Smooth muscle cell of the brain vasculature (primary cell): ENCODE measurements at places on chromosomes 3 and 15.

- DNase-seq = no peak
Observed at GRCh38 chr3:29072611-29073010, 208.3 kb upstream of the RBMS3 start.

- no peak for DNase-seq
Observed at GRCh38 chr3:107308716-107309115, 68.5 kb upstream of the CCDC54 start.

DNA sequence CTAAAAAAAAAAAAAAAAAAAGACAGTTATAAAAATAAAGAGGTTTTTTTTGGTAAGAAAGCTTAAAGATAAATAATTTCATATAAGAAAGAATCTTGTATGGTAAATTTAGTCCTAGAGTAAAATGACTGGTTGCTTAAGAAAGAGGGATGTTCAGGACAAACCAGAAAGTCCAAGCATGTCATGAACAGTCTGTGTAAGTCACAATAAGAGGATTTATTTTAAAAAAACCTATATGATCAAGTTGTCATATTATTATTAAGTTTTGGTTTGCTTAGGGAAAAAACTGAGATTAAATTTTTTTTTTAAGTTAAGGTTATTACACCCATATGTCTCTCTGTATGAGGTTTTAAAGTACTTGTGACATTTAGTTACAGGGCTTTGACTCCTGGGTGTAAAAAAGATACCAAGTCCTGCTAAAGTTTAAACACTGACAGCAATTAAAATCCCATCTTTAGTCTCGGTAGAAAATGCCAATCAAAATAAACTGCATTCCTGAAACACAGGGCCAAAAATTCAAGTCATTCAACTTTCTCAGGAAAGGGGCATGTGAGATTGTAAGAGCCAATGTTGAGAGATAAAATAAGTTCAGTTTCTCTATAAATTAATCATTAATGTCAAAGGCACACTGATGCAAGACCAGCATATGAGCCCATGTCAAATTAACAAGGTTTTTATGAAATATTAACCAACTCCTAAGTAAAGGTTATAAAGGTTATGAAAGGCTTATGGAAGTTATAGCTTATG lies 8.5 kb upstream of the BDH1 start:
- DNase-seq = no peak

DNA sequence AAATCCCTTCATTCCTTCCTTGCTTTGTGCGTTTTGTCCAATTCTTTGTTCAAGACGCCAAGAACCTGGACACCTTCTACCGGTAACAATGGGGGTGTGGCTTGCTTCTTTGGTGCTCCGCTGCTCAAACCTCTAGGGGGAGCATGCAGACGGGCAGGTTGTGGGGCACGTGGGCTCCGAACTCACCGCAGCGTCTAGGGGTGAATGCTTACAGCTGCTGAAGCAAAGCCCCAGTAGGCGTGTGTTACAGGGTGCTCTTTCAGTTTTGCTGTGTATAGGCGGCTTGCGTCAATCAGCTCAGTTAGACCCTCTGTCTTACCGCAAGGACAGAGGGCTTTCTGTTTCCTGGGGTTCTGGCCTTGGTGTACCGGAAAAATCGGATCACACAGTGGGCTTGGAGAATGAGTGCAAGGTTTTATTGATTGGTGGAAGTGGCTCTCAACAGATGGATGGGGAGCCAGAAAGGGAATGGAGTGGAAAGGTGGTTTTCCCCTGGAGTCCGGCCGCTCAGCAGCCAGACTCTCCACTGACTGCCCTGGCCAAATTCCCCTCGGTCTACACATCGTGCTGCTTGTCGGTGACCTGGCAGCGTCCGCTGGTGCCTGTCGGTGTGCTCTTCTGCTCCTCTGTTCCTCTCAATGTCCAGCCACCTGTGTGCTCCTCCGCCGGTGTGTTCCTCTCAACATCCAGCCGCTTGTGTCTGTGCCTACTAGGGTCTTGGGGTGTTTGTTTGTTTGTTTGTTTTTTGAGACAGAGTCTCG lies 1.2 kb upstream of the LRRC34 start:
- DNase-seq = no peak

DNA sequence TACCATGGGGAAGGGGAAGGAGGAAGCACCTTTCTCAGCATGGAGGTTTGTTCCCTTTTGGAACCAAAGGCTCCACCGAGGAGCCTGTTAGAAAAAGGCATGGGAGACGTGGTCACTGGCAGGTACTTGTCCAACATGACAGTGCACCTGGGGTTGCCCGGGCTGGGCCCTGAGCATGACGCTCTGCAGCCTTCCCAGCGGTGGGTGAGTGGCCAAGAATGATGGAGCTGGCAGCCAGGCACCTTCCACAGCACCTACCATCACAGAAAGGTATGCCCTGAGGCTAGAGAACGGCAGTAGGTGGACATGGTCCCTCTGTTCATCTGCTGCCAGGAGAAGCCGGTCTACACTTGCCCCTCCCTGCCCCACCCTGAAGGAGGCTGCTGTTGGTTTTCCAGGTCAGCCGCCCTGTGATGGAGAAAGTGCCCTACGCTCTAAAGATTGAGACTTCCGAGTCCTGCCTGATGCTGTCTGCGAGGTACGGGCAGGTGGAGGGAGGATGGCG lies 29.0 kb upstream of the NR2C2 start:
- DNase-seq = no peak

- no peak for DNase-seq
Observed at GRCh38 chr3:117566926-117567325, 857.3 kb downstream of the TUSC7 start.

DNA sequence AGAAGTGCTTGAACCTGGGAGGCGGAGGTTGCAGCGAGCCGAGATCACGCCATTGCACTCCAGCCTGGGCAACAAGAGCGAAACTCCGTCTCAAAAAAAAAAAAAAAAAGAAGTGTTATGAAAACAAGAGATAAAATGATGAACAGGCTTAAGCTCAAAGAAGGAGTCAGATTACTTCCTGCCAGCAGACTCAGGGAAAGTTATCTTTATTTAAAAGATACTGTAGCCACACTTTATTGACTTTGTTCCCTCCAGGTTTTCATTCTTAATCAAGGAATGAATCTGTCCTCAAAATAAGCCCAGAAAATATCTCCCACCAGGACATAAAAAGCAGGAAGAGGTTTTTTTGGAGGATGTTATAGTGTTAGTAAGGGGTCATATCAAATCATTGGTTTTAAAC lies 176.5 kb upstream of the KCNMB2 start:
- no peak for DNase-seq

DNA sequence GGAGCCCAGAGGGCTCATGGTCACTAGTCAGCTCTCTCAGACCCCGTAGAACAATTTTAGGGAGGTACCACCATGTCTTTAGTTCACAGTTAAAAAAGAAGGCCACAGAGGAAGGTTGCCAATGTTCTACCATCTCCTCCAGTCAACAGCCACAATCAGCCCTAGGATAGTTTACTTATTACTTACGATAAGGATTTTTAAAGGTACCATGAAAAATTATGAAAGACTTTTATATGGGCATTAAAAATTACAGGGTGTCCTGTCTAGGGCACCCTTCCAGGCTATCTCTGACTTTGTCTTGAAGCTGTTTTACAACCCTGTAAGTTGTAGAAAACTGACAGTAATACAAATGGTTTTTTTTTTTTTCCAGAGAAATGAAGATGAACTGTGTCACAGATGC lies 57.9 kb downstream of the CAPN7 start:
- DNase-seq = no peak

DNA sequence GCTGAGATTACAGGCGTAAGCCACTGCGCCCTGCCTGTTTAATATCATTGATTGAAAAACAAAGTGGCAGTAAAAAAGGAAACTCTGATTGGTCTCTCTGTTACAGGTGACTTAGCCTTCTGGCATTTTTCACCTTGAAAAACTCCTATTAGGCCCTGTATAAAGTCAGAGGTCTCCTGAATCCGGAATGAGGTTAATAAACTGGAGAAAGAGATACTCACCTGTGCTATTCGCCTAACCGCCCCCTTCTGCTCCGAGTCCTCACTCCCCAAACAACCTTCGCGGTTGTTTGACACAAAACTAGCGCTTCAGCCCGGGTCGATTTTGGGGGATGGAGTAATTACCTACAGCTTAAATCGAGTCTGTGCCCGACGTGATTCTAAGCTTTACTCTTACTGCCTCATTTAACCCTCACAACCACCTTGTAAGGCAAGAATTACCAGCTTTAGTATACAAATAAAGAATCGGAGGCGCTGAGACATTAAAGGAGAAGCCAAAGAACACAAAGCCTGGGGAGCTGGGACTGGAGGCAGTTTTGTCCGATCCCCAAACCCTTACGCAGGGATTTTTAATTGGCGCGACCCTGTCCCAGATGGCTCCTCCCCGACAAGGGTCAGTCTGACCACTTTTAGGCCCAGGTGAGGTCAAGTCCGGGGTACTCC lies 441 bp downstream of the CEP70 start:
- DNase-seq = no peak

DNA sequence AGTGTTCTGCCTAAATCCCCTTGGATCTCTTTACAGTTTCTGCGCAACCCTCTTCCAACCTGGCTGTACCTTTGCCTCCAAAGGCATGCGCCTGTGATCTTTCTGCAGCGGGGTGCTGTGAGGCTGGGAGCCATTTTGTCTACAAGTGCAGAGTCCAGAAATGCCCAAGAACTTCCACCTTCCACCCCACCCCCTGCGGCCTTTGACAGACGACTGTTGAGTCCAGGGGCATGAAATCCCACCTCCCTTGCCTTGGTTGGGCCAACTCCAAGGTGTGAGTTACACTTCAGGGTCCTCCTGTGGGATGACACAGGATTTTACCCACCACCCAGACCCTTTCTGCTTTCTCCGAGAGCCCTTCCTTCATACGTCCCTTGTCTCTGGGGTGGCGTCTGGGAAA lies 24.1 kb downstream of the HRH1 start:
- DNase-seq = no peak

GRCh38 chr3:177679568-177680471 lies 482.5 kb upstream of the TBL1XR1 start:
- DNase-seq = no peak

- DNase-seq = no peak
Observed at GRCh38 chr3:113268311-113268710, 57.0 kb downstream of the BOC start.

GRCh38 chr15:101193806-101194545 lies 57.9 kb downstream of the CHSY1 start:
- DNase-seq = no peak

GRCh38 chr3:178971614-178972013 lies 100.0 kb downstream of the ZMAT3 start:
- no peak for DNase-seq

GRCh38 chr3:98185180-98185579 lies 18.7 kb downstream of the OR5H15 start:
- no peak for DNase-seq

DNA sequence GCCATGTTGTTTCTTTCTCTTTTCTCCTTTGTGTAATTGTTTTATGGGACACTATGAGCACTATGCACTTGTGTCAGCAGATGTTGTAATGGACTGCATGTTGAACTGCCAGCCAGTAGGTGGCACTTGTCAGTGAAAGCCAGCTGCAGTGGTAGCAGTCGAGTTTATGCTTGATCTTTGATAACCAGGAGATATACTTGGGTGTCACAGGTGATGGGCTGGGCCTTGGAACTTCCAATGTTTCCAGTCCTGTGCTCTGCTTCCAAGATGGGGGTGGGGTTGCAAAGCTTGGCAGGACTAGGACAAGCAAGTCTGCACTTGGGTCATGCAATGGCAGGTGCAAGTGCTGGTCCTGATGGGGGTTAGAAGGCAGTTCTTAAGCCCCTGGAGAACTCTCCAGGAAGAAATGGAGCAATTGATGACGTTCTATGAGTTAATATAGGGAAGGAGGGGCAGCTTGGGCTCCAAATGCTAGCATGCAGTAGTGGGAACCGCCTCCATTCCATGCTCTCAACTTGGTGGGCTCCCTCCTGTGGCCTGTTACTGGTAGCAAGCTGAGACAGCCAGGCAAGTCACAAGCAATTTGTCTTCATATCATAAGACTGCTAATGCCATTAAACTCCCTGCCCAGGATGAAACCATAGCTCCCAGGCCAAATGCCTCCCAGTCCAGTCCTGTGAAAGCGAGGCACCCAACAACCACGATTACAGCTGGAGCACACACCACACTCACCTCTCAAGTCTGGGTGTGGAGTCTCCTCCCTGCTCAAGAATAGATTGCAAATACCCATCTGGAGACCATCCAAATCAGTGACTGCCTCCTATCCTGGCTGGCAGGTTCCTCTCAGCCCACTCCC lies 287.2 kb downstream of the CGGBP1 start:
- no peak for DNase-seq

DNA sequence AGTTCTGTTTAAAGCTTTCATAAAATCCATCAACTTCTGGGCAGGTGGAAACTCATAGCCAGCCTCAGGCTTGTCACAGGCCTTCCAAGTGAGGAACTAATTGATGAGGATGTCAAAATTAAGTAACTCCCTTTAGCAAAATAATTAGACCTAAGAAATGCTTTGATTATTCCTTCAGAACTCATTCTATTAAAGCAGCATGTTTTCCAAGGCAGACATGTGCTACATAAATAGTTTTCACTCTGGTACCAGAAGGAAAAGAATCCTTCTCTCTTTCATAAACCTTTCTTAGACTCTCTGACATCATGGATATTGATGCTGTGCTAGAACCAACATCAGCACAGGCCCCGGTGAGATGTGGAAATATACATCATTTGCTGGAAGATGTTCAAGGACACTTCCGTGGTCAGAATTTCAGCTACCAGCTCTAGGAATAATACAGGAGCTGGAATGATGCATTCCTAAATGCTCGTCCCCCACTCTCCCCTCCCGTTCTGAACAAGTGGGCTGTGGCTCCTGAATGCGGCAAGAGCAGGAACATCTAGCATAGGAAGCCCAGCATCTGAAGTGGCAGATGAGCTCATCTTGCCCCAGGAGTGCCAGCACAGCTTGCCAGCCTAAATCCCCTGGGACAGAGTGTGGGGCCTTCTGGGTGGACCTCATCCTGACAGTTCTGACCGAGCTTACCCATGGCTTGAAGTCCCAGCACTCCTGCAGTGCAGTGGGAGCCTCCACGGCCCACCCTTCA lies 82.4 kb downstream of the WWTR1 start:
- no peak for DNase-seq

- DNase-seq = no peak
Observed at GRCh38 chr3:55313666-55314065, 173.4 kb downstream of the WNT5A start.

DNA sequence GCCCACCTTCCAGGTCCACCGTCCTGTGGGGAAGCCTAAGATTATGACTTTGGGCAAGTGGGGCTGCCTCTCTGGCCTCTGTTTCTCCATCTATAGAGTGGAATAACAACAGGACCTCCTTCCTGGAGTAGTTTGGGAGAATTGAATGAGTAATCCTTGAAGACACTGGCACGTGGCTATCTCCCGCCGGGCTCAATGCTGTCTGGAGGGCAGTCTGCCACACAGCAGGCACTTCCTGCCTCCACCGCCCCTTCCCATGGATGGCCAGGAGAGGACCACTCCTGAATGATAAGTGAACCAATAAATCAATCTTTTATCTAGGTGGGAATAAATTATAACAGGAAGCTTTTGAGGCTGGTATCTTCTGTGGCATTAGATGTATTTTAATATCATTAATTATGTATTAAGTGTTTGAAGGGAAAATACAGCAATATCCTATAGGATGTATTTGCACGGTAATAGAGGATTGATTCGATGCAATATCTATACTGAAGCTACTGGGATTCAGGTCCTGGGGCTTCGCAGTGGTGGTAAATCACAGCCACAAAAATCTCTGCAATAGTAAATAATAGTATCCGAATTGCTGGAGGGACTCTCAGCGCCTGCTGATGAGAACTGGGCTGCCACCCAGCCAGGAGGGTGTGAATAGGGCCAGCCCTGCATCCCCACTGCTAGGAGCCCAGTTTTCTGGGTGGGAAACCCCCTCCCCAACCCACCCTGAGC lies 15.9 kb downstream of the MEGF11 start:
- no peak for DNase-seq
